ENCODE measurements at places on chromosomes 11 and 22.

DNA sequence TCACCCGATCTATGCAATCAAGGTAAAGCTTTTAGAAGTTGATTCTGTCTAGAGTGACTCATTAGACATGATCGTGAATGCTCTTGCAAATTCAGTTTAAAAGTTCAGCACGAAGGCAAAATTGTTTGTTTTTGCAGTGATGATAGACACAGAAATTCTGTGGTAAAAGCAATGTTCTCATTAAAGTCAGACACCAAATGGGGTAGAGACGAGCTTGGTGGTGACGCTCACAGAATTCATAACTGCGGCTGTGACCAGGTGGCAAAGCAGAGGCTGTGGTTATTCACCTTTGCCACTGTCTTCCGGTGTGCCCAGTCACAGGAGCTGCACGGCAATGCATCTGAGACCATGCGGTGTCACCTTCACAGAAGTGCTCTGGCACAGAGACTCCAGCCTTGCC is 83.4 kb downstream of the WNT7B start:
- no peak for DNase-seq

GRCh38 chr11:8168485-8169257 is at the start of gene RIC3:
TSS of gene RIC3 (minus strand) at chr11:8169025. CDS start at chr11:8168989, 36 bp downstream.
- DNase-seq: peak; percentile 58

DNA sequence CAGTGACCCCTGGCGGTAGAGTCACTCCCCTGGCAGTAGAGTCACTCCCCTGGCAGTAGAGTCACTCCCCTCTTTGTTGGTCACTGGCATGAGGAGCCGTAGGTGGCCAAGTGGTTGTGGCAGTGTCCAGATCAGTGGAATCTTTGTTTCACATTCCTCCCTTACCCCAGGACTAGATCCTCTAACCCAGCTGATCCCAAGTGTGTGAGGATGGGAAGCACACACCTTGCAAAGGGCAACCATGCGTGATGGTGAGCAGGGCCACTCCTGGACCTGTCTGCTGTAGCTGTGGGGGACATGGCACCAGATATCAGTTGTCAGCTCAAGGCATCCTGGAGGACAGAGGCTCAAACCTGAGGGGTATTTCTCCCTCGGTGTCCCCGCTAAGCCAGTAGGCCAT is 37.8 kb downstream of the OSBP2 start:
- DNase-seq: no peak

GRCh38 chr22:19776433-19777031 is 16.0 kb downstream of the TBX1 start:
- no peak for DNase-seq

- DNase-seq: no peak
Measured at GRCh38 chr11:67406420-67406968, 2.6 kb downstream of the TBC1D10C start.

- DNase-seq: no peak
Measured at GRCh38 chr11:120908461-120909181, 115.3 kb upstream of the TBCEL start.

DNA sequence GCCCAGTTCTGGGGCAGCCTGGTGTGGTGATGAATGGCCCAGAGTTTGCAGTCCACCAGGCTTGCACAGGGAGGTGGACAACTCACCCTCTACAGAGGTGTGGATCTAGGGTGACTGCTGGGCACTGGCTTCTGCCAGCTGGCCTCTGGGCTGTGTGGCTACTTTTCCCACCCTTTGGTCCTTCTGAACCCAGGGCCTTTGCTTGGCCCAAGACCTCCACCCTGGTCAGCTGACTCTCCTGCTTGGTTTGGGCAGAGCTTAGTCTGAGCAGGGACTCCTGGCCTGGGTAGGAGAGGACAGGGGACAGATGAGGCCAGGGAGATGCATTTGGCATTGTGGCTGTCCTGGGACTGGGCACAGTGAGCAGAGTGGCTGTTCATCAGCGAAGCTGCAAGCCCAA is 83.0 kb upstream of the SHANK2 start:
- DNase-seq: no peak

DNA sequence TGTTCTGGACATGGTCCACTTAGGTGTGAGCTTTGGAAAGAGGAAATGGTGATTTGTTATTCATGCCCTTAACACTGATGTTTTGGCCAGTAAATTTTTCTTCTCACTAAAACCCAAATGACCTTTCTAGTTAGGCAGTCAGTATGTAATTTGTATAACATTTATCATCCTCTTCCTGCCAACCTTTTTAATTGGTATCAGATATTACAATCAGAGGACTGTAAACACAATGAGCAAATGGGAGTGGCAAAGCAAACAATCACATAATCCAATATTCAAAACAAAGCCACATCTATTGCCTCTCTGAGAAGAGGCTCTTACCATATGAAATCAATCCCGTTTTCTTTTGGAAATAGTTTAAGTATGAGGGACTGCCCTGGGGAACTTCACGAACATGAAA is 49.1 kb downstream of the BBOX1 start:
- no peak for DNase-seq

DNA sequence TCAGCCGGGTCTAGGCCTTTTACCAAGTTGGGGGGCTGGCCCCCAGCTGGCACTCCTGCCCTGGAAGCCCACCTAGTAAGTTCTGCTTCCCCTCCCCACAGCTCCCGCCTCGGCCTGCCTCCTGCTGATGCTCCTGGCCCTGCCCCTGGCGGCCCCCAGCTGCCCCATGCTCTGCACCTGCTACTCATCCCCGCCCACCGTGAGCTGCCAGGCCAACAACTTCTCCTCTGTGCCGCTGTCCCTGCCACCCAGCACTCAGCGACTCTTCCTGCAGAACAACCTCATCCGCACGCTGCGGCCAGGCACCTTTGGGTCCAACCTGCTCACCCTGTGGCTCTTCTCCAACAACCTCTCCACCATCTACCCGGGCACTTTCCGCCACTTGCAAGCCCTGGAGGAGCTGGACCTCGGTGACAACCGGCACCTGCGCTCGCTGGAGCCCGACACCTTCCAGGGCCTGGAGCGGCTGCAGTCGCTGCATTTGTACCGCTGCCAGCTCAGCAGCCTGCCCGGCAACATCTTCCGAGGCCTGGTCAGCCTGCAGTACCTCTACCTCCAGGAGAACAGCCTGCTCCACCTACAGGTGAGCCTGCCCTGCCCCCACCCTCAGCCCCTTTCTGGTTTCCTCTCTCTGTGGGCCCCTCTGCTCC is 7.3 kb downstream of the RTN4RL2 start:
- no peak for DNase-seq

- no peak for DNase-seq
Measured at GRCh38 chr22:31956360-31956759, 12.0 kb downstream of the YWHAH start.

- DNase-seq: no peak
Measured at GRCh38 chr22:48079505-48080290, 1317.2 kb downstream of the TBC1D22A start.

DNA sequence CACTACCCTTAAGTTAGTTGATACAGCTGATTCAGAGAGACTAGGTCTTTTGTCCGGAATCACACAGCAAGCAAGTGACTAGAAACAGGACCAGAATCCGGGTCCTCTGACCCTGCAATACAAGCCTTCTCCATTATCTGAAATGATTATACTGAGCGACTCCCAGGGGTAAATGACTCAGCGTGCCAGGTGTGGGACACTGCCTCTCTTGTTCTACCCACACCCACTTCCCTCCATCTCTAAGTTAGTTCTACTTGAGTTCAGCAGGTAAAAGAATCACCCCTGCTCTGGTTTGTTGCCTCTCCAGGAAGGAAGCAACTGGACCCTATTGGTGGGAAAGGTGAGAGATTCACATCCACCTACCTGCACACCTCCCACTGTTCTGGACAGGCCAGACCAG is 156.9 kb downstream of the DBX1 start:
- DNase-seq: no peak

GRCh38 chr11:29093416-29094120 is 923.3 kb downstream of the KCNA4 start:
- DNase-seq: no peak

GRCh38 chr11:43933608-43934551 is 8.6 kb upstream of the C11orf96 start:
- DNase-seq: no peak

DNA sequence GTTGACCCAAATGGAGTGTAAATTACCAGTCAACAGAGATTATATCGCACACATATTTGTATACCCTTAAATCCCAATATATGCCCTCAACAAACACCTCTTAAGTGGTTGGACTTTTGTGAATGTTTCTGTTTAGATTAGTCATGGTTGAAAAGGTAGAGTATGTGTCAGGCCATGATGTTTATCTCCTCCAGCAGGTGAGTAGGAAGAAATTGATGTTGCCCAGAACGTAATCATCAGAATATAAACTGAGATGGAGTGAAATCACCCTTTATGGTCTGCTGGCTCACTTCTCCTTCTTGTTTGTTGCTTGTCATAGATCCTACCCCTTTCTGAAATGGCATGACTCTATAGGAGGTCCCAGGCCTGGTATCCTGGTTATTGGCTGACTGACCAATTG is 431.8 kb downstream of the ETS1 start:
- DNase-seq: no peak

GRCh38 chr11:17272801-17273200 is 3.7 kb upstream of the NUCB2 start:
- DNase-seq: no peak

- DNase-seq: peak; percentile 16
Measured at GRCh38 chr11:3984896-3985295, 109.7 kb upstream of the RRM1 start.

DNA sequence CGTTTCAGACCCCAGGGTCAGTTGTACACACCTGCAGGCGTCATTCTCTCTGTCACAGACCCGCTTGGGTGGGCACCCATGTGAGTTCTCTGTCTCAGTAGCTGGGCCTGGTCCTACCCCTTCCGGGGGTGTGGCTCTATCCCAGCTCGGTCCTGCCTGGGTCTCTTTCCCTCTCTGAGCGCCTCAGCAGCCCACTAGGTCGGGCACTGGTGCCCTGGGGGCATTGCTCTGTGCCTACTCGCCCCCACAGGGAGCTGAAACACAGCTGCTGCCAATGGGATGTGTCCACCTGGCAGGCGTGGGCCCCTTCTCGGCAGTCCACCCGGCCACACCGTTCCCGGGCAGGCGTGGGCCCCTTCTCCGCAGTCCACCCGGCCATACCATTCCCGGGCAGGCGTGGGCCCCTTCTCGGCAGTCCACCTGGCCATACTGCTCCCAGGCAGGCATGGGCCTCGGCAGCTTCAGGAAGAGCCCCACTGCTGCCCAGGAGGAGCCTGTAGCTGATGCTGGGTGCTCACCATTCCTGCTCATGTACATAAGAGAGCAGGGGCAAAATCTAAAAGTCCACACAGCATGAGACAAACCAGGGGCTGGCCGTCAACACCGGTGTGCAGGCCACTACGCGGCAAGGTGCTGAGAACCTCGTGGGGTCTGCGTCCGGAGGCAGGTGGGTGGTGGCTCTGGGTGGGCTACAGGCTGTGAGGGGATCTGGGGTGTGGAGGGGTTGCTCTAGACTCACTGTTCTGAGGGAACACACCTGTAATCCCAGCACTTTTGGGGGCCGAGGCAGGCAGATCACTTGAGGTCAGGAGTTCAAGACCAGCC is 12.3 kb downstream of the MLC1 start:
- no peak for DNase-seq

DNA sequence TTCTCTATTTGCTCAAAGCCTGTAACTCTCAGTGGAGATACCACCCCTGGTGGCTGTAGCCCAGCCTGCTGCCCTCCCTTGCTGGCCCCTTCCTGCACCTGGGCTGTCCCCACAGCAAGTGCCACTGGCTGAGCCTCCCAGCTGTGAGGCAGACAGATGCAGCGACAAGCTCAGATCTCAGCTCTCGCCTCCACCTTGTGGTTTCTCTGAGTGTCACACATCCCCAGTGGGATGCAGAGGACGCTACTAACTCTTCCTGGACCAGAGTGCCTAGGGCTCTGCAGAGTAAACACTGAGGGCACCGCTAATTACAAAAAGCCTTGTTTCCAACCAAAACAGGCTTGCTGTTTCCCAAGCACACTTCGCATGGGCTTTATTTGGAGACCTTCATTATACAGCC is 8.9 kb downstream of the YPEL1 start:
- no peak for DNase-seq

DNA sequence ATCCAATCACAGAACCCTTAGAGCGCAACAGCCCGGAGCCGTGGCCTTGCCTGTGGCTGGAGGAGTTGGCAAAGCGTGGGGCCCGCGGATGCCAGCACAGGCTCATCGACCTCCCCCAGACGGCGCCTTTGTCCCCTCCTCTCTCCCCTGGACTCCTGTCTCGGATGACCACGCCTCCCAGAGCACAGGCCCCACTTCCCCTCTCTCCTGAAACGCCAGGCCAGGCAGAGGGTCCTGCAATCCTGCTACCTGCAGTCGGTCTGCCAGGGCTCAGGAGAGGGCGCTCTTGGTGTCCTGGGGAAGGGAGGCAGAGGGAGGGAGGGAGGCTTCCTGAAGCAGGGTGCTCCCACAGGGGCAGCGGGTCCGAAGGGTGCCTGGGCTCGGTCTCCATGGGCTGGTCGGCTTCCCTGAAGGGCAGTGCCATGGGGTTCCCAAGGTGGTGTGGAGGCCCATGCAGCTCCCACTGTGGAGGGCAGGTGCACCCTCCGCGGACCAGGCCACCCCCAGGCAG is 16.6 kb upstream of the TTLL12 start:
- no peak for DNase-seq

- DNase-seq: no peak
Measured at GRCh38 chr11:32433101-32433913, 2.0 kb downstream of the WT1 start.

DNA sequence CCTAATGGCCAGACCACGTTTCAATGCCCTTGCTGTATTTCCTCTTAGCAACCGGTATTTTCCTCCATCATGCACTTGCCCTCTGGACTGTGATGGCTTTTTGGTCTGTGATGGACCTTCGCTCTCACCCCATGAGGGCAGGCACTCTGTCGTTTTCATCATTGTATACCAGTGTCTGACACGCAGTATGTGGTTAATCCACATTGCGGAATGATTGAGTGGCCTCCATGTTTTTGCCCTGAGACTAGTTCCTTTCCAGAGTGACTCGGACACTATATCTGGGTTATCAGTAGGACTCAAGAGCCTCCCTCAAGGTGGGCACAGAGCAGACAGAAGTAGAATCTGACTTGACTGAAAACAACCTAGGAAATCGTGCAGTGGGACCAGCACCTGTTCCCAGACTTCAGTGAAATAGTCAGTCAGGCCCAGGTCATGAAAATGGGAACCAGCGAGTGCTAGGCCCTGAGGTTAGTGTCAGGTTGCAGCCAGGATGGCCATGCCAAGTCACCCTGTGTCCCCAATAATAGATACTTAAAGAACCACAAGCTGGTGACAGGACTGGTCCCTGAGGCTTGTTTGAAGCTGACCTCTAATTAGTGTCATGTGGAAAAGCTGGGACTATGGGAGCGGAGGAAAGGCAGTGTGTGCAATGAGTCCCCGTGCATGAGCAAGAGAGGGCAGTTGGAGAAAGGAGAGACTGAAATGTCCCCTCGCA is 464.7 kb downstream of the INSC start:
- DNase-seq: no peak

Measured in stimulated activated CD4-positive, alpha-beta T cell treated with anti-CD3 and anti-CD28 coated beads, Interleukin-4, amount 100 ng/mL, for 4 hours (primary cell).